ENCODE measurements at places on chromosomes 7 and 10.

DNA sequence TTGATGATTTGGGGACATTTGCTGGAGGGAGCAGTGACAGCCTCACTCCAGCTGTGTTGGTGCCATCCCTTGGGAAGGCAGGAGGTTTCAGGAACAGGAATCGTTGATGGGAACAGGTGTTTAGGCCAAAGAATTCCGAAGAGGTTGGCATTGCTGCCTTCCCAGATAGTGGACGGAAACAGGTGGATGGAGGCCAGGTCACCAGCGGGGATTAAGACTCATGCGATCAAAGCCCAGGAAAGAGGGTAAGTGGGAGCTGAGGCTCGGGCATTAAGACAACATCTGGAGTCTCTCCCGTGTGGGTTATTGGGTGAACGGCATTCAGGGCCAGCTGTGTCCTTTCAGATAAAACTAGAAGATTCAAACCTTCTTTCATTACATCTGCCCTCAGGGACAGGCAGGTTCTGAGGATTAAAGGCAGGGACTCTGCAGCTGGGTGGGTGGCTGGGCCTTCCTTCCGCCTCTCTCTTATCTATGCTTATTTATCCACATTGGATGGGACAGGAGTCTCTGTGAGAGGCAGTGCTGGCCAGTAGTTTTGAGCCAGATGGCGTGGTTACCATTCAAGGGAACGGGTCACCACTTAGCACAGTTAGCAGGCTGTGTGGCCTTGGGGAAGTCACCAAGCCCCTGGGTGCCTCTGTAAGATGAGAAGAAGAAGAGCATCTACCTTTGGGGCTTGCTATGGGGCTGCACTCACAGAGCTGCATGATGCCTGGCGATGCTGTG lies 67.6 kb downstream of the INSIG1 start:
- DNase-seq: no peak

DNA sequence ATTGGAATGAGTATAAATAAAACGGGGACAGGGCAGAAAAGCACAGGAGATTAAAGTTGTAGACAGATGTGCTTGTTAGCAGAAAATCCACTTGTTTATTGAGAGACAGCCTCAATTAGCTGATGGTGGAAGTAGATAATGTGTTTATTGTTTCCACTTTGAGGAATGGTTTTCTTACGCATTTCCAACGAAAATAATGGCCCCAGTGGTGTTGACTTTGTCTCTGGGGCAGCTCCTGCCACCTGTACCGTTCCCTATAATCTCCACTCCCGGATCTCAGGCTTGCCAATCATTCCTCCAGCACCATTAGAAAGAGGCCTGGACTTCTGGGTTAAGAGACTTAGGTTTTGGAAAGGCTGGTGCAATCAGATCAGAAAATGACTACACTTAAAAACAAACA lies 638.7 kb downstream of the PARD3 start:
- no peak for DNase-seq

DNA sequence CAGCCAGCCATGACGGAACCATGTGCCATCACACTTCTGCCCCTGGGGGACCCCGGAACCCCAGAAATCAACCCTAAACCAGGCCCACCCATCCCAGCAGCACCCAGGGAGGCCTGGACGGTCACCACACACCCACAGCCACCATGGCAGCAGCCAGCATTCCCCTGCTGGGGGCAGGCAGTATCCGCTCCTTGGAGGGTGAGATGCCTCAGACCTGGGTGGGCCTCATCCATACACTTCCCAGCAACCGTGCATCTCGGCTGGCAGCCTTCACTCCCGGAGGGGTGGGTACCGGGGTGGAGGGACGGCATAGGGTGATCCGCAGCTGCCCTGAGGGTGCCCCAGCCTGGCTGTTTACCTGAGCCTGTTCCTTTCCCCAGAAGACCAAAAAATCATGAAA lies 69.1 kb upstream of the FAM20C start:
- no peak for DNase-seq

GRCh38 chr7:6402041-6402440 lies 45.7 kb downstream of the DAGLB start:
- no peak for DNase-seq

DNA sequence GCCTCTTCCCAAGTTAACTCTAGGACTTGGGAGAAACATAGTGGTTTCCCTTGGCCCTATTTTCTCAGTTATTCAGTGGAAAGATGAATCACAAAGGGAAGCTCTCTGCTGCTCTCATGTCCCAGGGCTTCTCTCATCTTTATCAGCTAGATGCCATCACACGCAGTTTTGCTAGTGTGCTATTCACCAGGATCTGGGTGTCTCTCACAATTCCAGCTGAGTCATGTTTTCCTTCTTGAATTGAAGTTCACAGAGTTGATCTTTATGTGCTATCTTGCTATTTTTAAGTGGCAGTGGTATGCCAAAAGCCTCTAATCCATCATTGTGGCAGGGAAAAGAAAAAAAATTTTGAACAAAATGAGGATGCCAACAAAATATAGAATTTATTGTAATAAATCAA lies 101.3 kb downstream of the TWIST1 start:
- DNase-seq: no peak

DNA sequence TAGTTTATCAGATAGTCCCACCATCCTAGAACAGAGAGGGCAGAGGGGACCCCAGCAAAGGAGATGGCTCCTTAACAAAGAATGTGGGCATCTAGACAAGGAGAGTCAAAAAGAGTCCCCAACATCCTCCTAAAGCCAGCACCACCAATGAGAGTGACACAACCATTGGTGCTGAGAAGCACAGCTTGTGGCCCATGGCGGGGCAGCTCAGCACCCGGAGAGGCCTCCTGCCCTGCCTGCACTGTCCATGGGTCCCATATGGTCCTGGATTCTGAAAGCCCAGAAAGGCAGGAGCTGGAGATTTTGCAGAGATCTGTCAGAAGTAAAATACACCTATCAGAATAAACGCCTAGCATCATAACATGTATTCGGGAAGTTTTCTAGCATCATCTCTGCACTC lies 311.8 kb upstream of the ZNF32 start:
- no peak for DNase-seq

- no peak for DNase-seq
Observed at GRCh38 chr7:44188480-44189225, 586 bp downstream of the GCK start.

- no peak for DNase-seq
Observed at GRCh38 chr10:109851616-109852474, 71.5 kb downstream of the XPNPEP1 start.

- no peak for DNase-seq
Observed at GRCh38 chr7:98251231-98251600, 816 bp downstream of the TECPR1 start.

GRCh38 chr10:44564790-44565189 lies 179.9 kb upstream of the CXCL12 start:
- no peak for DNase-seq

GRCh38 chr10:102117391-102118159 lies 2.6 kb downstream of the LDB1 start:
- DNase-seq: peak; percentile 75

GRCh38 chr7:142590830-142591457 lies 158.3 kb upstream of the PRSS1 start:
- no peak for DNase-seq

DNA sequence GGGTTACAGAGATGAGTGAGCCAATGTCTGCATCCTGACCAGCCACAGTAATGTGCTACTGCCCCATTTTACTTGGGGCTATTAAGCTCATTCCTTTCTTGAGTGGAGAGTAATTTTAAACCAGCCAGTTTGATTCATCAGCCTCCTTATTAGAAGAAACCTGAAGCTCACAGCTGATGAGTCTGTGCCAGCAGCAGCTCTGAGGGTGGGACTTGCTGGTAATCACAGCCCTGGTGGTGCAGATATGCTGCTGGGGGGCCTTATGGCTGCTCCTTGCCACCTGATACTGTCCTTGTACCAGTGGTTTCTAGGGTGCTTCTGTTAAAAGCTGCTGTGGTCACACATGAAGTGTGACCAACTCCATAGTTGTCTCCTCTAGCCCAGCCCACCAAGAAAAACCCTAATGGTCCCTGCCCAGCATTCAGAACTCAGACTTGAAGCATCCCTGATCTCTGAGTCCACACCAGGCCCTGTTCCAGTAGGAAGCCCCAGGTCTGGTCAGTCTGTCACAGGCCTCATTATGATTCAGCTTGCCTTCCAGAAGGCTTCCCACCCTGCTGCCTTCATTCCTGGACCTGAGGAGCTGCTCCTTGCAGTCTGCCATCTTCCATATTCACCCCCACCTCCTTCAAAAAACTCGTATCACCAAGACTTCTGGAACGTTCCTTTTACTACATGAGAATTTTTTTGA lies 28.9 kb upstream of the RBM20 start:
- DNase-seq: no peak

- no peak for DNase-seq
Observed at GRCh38 chr10:87635498-87636312, 24.0 kb upstream of the PAPSS2 start.

DNA sequence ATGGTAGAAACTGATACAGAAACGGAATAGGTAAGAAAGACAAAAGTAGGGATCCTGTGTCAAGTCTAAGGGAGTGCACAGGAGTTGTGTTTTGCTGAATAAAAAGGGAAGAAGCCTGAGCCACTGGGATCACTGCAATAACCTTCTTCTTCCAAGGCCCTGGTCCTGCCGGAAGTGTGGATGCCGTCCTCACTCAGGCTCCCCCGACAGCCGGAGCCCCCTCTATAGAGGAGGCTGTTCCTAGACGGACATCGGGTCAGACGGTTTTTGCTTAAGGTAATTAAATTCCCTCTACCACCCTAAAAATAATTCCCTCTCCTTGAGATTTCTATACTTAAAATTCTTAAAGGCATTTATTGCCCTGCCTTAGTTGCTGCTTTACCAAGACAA lies 566.9 kb downstream of the PTPRN2 start:
- DNase-seq: no peak

- DNase-seq: no peak
Observed at GRCh38 chr10:57992321-57993077, 275.2 kb downstream of the IPMK start.

DNA sequence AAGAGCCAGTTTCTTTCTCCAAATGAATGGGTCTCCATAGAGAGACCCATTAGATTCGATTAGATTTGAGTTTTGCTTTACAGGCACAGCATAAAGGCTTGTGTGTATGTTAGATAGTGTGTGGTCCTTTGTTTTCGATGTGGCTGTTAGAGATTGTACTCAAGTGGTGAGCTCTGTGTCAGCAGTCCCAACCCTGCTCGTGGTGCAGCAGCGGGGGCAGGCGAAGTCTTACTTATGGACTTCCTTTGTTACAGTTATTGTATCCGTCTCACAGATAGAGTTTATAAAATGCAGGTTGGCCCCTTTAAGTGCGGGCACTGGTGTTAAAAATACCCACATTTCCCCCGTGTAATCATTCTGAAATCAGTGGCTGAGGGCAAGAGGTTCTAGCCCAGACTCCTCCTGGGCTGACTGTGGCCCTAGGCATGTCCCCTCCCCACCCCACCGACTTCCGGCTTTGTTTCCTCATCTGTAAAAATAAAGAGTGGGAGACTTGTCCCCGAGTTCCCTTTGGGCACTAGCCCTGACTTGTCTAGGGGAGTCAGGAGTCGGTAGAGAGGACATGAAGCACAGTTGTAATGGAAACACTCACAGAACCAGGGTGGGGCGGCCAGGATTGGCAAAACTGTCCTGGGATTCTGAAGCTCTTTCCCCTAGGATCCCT lies 28.6 kb downstream of the MTURN start:
- DNase-seq: peak; percentile 77
